Nucleus accumbens (tissue), 56 donors: ENCODE measurements at places on chromosomes 7 and 10.

- no peak for DNase-seq
Observed at GRCh38 chr10:5143137-5143536, 41.8 kb downstream of the AKR1C8 start.

- peak; percentile 38 for DNase-seq
Observed at GRCh38 chr7:143214789-143215679, 6.8 kb upstream of the TAS2R40 start.

DNA sequence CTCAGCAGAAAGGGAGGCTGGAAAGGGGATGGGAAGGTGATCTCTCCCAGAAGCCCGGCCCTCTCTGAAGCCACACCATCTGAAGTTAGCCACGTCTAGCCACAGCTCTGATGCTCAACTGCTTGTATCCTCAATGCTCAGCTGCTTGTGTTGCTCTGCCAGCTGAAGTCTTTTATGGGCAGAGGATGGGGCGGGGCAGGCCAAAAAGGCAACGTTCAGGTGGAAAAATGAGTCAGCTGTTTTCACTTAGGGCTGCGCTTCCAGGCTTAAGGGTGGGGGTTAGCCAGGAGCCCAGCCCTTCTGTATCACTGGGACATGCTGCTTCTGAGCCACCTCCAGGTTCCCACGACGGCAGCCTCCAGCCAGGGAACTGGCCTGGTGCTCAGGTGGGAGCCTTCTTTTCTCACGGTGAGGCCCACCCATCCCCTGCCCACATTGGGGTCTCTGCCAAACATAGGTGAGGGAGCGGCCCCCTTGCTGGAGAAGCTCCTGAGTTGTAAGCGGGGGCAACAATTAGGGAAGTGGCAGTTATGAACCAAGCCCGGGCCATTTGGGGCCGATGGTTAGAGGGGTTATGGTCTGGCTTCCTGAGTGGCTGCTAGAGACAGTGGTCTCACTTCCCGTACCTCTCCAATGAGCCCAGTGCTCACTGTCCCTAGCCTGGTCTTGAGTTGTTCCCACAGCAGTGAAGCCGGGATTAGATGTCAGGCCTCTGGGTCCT, 44.9 kb upstream of the CNPY1 start:
- no peak for DNase-seq

- DNase-seq = no peak
Observed at GRCh38 chr10:67241451-67241850, 315.6 kb downstream of the LRRTM3 start.

DNA sequence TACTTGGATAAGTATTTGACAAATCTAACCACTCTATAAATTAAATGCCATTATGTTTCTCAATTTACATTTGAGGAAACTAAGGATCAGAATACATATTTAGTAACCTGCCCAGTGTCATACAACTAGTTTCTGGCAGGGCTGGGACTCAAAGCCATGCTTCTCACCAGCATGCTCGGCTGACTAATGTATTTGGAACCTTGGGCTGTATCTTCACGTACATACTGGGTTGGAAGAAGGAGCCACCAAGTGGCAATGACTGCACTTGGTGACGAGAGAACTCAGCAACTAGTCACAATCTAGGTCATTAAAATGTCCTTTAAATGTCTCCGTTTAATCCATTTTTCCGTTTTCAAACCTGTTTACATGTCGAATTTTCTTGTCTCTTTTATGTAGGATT, 42.9 kb downstream of the CHRM2 start:
- no peak for DNase-seq

GRCh38 chr7:134785842-134786241, 6.4 kb downstream of the CALD1 start:
- no peak for DNase-seq

- no peak for DNase-seq
Observed at GRCh38 chr7:150430465-150431085, 19.9 kb upstream of the GIMAP8 start.

GRCh38 chr7:81383846-81384245, 386.0 kb downstream of the HGF start:
- DNase-seq = no peak

DNA sequence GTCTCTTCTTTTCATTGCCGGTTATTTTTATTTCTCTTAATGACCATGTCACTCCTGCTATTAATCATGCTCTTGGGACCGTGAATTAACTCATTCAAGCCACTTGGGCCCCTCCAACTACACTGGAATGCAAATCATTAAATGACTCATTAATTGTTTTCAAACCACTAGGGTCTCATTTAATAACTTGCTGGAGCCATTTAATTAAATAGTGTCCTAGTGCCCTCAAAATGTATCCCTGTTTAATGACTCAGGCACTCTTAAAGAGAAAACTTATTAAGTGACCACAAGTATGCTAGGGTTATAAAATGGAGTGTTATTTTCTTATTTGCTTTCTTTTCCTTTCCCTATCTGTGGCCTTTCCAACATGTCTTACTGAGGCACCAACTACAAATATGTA, 73.0 kb downstream of the PLXDC2 start:
- DNase-seq = no peak

DNA sequence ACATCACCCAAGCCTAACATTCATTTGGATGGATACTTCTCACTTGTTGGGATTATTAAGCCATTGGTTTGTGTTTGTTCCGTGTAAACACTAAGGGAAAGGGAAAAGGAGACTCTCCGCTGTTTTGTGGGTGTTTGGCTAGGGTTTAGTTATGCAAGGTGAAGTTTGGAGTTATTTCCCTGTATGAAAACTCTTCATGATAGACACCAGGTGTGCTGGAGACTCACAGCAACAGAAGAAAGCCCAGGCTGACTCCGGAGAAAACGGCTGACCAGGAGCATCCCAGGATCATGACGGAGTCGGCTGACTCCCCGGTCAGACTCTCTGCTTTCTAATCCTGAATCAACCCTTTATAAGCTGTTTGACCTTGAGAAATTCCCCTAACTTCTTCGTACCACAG, 94.1 kb upstream of the KLF6 start:
- no peak for DNase-seq
